Caco-2 (cell line): ENCODE measurements at places on chromosomes 1 and 21. TPM values are rescaled to one million over a fixed set of nuclear protein-coding genes. Genes with fewer than 3 reads are reported as not detected.

DNA sequence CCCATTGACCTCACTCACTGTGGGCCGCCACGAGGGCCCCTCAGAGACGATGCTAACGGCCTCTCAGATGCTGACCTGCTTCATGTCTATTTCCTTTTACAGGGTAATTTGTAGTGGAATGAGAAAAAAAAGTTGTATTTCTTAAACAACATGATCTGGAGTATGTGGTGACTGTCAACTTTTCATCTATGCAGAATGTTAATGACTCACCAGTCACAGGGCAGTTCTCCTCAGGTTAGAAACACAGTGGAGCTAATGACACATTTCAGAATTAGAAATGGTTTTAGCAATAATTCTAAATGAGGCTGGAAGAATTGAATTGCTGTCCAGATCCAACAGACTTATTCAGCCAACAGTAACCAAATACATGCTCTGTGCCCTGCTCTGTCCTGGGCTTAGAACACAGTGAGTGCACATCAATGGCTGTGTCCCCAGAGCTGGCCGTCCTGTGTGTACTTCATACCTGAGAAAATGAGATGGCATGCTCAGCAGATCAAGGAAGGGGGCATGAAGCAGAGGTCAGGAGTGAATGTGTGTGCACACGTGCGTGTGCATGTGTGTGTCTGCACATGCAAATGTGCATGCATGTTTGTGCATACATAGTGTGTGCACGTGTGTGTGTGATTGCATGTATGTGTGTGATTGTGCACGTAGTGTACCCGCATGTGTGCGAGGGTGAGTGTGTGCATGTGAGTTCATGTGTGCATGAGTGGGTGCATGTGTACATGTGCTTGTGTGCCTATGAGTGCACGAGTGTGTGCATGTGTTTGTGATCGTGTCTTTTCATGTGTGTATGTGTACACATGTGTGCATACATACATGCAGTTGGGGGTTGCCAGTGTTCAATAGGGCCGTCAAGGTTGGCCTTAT lies 145.3 kb downstream of the PCBP3 start:
- H3K36me3 ChIP-seq = no peaks in the 10 kb centered on the region
- peaks cover under 1% of the 10 kb centered on the region; the same call in 1 of the 2 replicates for H3K4me1 ChIP-seq
- no peak overlapping the region for H3K27ac ChIP-seq
- H3K4me3 ChIP-seq = no peak overlapping the region
- H3K27me3 ChIP-seq = no peaks in the 10 kb centered on the region; the same call in 1 of the 2 replicates
- DNase-seq = no peak

DNA sequence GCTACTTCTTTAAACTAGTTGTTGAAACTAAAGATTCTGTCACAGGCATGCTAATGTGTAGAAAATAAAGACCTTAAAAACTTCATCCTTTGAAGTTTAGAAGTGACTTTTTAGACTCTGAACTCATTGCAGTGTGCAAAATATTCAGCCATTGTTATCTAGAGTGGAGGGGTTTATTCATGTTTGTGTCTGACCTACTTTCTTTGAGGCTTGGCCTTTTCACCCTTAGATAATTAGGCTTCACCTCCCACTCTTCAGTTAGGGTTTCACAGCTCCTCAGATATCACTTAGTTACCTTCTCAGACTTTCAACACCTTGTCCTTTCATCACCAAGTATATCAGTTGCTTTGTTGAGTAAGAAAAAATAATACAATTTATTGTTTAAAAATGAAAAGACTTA lies 75.9 kb downstream of the IVNS1ABP start:
- H3K36me3 ChIP-seq = no peaks in the 10 kb centered on the region
- no peak for DNase-seq
- no peak overlapping the region for H3K4me3 ChIP-seq
- peaks cover 22% of the 10 kb centered on the region for H3K4me1 ChIP-seq
- H3K27ac ChIP-seq = no peak overlapping the region
- H3K27me3 ChIP-seq = no peaks in the 10 kb centered on the region

DNA sequence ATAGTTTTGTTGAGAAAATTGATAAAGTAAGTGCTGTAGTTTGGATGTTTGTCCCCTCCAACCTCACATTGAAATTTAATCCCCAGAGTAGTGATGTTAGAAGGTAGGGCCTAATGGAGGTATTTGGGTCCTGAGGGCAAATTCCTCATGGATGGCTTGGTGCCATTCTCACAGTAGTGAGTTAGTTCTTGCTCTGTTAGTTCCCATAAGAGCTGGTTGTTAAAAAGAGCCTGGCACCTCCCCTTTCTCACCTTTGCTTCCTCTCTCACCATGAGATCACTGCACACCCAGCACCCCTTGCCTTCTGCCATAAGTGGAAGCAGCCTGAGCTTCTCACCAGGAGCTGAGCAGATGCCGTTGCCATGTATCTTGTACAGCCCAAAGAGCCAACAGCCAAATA lies 354.8 kb upstream of the NFIA start:
- no peak overlapping the region for H3K27ac ChIP-seq
- no peaks in the 10 kb centered on the region for H3K36me3 ChIP-seq
- no peak for DNase-seq
- H3K27me3 ChIP-seq = no peaks in the 10 kb centered on the region
- no peak overlapping the region for H3K4me3 ChIP-seq

DNA sequence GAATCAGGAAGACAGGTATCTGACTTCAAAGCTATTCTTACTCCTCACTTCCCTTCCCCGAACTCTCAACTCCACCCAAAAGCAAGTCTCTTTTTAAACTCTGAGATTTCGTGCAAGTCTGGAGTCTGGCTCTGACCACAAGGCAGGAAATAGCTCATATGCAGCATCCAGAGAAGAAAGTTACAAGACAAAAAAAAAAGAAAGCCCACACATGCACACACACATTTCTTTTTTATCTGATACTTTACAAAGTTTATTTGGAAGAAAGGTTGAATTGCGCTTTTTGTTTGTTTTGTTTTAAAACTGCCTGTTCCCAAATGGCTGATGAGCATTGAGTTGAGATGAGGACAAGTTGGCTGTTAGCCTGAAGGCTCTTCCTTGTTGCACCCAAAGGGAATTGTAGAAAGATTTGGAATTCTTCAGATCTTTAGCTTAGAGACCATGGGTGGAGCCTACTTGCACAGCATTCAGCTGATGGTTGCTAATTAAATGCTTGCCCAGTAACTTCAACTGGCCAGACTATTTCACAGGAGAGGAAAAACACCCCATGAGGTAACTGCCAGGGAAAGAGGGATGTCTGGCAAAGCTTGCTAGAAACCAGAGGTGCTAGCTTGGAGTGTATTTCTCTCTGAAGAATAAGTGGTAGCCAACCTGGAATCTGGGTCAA lies 490.3 kb downstream of the TTLL7 start:
- H3K36me3 ChIP-seq = no peaks in the 10 kb centered on the region
- no peaks in the 10 kb centered on the region for H3K4me1 ChIP-seq
- no peak for DNase-seq
- H3K27ac ChIP-seq = no peak overlapping the region
- no peaks in the 10 kb centered on the region for H3K27me3 ChIP-seq

DNA sequence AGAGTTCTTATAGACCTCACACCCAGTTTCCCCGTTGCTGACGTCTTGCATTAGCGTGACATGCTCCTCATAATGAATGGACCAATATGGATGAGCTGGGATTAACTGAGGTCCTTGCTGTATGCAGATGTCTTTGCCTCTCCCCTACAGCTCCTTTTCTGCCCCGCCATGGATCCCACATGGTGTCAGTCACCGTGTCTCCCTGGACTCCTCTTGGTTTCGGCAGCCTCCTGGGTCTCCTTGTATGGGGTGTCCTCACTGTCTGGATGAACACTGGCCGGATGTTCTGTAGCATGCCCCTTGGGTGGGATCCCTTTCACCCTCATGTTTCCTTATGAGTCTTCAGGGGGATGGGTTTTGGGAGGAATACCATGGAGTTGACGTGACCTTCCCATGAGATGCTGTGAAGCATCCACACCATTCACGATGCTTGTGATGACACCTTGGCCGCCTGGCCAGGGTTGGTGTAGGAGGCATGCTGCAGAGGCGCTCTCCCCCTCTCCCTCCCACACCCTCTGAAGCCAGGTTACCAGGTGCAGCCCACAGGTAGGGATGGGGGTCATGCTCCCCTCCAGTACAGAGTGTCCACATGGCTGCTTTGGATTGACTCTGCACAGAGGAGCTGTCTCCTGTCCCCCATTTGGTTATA lies 4.4 kb downstream of the GJC2 start:
- H3K4me3 ChIP-seq = no peak overlapping the region
- H3K27me3 ChIP-seq = no peaks in the 10 kb centered on the region
- H3K27ac ChIP-seq = no peak overlapping the region
- H3K36me3 ChIP-seq = no peaks in the 10 kb centered on the region

GRCh38 chr1:235423214-235423652 lies 56.0 kb downstream of the TBCE start:
- no peak for DNase-seq
- no peaks in the 10 kb centered on the region for H3K27me3 ChIP-seq
- no peaks in the 10 kb centered on the region; the same call in 1 of the 2 replicates for H3K36me3 ChIP-seq

Gene MYOG
- not detected in 2 replicates for total RNA-seq

DNA sequence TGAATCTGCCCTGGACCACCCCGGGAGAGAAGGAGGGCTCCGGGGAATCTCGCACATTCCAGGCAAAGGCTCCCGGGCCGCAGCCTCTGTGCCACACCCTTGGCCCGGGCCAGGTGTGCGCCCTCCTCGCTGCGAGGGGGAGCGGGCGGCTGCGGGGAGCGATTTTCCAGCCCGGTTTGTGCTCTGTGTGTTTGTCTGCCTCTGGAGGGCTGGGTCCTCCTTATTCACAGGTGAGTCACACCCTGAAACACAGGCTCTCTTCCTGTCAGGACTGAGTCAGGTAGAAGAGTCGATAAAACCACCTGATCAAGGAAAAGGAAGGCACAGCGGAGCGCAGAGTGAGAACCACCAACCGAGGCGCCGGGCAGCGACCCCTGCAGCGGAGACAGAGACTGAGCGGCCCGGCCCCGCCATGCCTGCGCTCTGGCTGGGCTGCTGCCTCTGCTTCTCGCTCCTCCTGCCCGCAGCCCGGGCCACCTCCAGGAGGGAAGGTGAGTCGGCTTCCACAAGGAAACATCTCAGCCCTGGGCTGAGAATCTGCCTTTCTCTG lies at the start of gene LAMC2:
LAMC2 (plus strand) TSS at position 324 of the 550 bp plus-strand sequence; CDS start at position 413, 89 bp downstream.
- H3K4me1 ChIP-seq = peaks cover 17% of the 10 kb centered on the region
- H3K36me3 ChIP-seq = no peaks in the 10 kb centered on the region
- H3K27me3 ChIP-seq = no peaks in the 10 kb centered on the region

Gene NOTCH2NLA
- 19.3 and 23.3 TPM in 2 replicates for total RNA-seq

- no peaks in the 10 kb centered on the region for H3K27me3 ChIP-seq
- H3K27ac ChIP-seq = no peak overlapping the region
- DNase-seq = no peak
- H3K4me1 ChIP-seq = peaks cover 9% of the 10 kb centered on the region; the same call in 1 of the 2 replicates
- no peaks in the 10 kb centered on the region for H3K36me3 ChIP-seq
- H3K4me3 ChIP-seq = no peak overlapping the region
Observed at GRCh38 chr1:30783256-30783915, 25.8 kb upstream of the LAPTM5 start.

Gene MFSD2A
- 2.2 TPM in 2 replicates for total RNA-seq

Gene OR2G6
- not detected in 2 replicates for total RNA-seq

DNA sequence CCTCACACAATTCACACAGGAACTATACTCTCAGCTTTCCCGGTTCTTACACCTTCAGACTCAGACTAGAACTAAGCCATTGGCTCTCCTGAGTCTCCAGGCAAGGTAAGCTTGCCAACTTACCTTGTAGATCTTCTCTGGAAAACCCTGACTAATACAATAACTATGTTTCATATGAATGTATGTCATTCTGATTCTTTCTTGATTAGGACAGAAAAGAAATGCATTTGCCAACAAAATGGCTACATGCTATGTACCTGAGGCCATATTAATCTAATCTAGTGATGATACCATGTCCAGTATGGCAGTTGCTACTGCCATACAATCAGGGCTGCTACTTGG lies 9.8 kb upstream of the ZSWIM5 start:
- H3K4me1 ChIP-seq = no peaks in the 10 kb centered on the region
- H3K27ac ChIP-seq = no peak overlapping the region
- DNase-seq = no peak

DNA sequence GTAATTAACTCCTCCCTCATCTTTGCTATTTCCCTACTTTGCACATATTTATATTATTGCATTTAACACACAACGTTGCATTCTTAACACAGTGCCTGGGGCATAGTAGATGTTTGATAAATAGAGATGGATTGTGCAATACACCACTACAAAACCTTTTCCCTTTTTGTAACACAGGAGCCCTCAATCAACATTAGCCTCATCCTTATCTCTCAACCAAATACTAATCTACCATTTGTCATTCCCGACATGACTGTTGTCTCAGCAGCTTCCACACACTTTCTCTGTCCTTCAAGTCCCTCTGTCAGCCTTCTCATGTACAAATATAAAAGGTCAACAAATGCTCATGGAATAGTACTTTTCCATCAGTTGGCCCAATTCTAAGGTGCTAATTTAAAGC lies 78.9 kb upstream of the KCNK2 start:
- peaks cover 31% of the 10 kb centered on the region for H3K4me1 ChIP-seq
- H3K27ac ChIP-seq = peak overlapping the region; percentile 50
- no peaks in the 10 kb centered on the region for H3K36me3 ChIP-seq
- H3K27me3 ChIP-seq = no peaks in the 10 kb centered on the region
- DNase-seq = peak; percentile 50

Gene GPR37L1
- 0.07 TPM in 2 replicates for total RNA-seq

GRCh38 chr1:30872948-30873263 lies 35.7 kb downstream of the SDC3 start:
- no peaks in the 10 kb centered on the region for H3K27me3 ChIP-seq
- H3K4me3 ChIP-seq = no peak overlapping the region
- H3K36me3 ChIP-seq = no peaks in the 10 kb centered on the region
- DNase-seq = no peak
- H3K27ac ChIP-seq = no peak overlapping the region

GRCh38 chr1:189859385-189859977 lies 618.2 kb downstream of the BRINP3 start:
- H3K27ac ChIP-seq = no peak overlapping the region
- peak; percentile 35 for DNase-seq
- no peak overlapping the region for H3K4me3 ChIP-seq
- H3K4me1 ChIP-seq = no peaks in the 10 kb centered on the region

- no peak for DNase-seq
- H3K27ac ChIP-seq = no peak overlapping the region
- no peak overlapping the region for H3K4me3 ChIP-seq
- H3K27me3 ChIP-seq = no peaks in the 10 kb centered on the region
- H3K4me1 ChIP-seq = 0 out of 2 replicates have a peak, but pooled peaks cover 4% of the 10 kb centered on the region
Observed at GRCh38 chr1:223311826-223312225, 52.1 kb downstream of the SUSD4 start.

Gene BLACAT1
- 0.21 and 0.34 TPM in 2 replicates for total RNA-seq

Gene FCRL6
- total RNA-seq = not detected in 2 replicates

GRCh38 chr1:177023249-177023648 lies 141.3 kb downstream of the ASTN1 start:
- no peaks in the 10 kb centered on the region for H3K36me3 ChIP-seq
- H3K4me1 ChIP-seq = no peaks in the 10 kb centered on the region
- no peaks in the 10 kb centered on the region for H3K27me3 ChIP-seq
- no peak overlapping the region for H3K4me3 ChIP-seq
- no peak overlapping the region for H3K27ac ChIP-seq
- no peak for DNase-seq

Gene KCTD3
- total RNA-seq = 49.4 and 50.7 TPM in 2 replicates
